ENCODE measurements at places on chromosomes 1 and 21. TPM values are rescaled to one million over a fixed set of nuclear protein-coding genes. Genes with fewer than 3 reads are reported as not detected.

S100A3 gene
- polyA plus RNA-seq, result 2.6 TPM

MPL gene
- 0.02 TPM for polyA plus RNA-seq

RHBDL2 gene
- polyA plus RNA-seq, result 2.3 TPM

DPYD gene
- 13.1 TPM for polyA plus RNA-seq

RFX5 gene
- polyA plus RNA-seq, result 32.9 TPM

RAD54L gene
- polyA plus RNA-seq, result 2.6 TPM

FCRLA gene
- polyA plus RNA-seq, result 11.5 TPM

GJA9 gene
- polyA plus RNA-seq, result 0.11 TPM

CLEC20A gene
- 0.39 TPM for polyA plus RNA-seq

UBASH3A gene
- 14.9 TPM for polyA plus RNA-seq

ATPAF1 gene
- 34.6 TPM for polyA plus RNA-seq

TNFRSF1B gene
- 35.4 TPM for polyA plus RNA-seq

FCRL5 gene
- 8.1 TPM for polyA plus RNA-seq

SH2D1B gene
- 0.27 TPM for polyA plus RNA-seq

REN gene
- 1.9 TPM for polyA plus RNA-seq

LAD1 gene
- polyA plus RNA-seq, result 19.5 TPM

FCRL1 gene
- 4.0 TPM for polyA plus RNA-seq

FAAH gene
- 33.7 TPM for polyA plus RNA-seq

GPR52 gene
- polyA plus RNA-seq, result 0.09 TPM

- no peak for DNase-seq
These were observed 1.6 kb upstream of the KLHDC9 start for GRCh38 chr1:161096530-161096929.

- DNase-seq, result no peak
These were observed 5.1 kb downstream of the FCRL2 start for GRCh38 chr1:157771661-157772425.

GRCh38 chr1:228204958-228205357 is 2.9 kb upstream of the OBSCN start:
- no peak for DNase-seq

GRCh38 chr1:181033799-181034451 is at the start of gene MR1:
Gene MR1, plus strand, starts transcription at chr1:181033983. Its CDS starts 25 bp downstream, at chr1:181034008.
- peak; percentile 86 for DNase-seq

- DNase-seq, result no peak
These were observed 86.3 kb downstream of the NKAIN1 start for GRCh38 chr1:31153423-31153822.

GRCh38 chr1:3745590-3746381 is 6.5 kb upstream of the CCDC27 start:
- DNase-seq, result no peak

DNA sequence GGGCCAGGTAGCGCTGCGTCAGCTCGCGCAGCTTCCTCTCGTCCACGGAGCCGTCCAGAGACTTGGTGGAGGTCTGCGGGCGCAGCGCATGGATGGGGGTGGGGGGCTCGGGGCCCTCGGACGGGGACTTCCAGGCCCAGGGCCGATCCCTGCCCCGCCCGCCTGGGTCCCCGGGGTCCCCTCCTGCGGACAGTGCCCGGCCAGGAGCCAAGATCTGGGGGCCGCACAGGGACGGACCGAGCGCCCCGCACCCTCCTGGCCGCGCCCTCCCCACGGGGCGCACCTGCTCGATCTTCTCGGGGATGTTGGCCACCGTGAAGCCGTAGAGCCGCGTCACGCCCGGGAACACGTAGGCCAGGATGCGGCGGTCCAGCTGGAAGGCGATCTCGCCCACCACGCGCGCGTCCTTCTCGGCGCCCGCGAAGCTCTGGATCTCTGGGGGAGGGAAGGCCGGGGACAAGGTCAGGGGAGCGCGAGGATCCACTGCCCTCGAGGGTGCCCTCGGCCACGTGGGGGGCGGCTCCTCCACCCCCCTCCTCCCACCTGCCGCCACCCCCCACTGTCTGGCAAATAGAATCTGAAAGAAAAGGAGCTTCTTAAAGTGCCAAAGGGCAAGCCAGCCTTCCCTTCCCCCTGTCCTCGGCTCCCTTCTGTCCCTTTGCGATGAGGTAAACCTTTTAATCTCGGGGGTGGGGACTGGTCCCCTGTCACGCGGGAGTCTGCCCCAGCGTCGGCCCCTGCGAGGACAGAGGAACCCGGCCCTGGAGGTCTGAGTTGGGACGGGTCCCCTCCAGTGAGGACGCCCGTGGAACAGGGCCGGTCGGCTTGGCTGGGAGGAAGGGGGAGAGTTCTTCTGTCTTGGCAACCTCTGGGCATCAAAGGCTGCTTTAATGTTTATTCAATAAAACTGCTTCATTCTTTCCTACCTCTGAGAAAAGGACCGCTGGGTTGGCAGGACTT is 6.5 kb upstream of the FTCD start:
- no peak for DNase-seq

GRCh38 chr1:197092491-197093023 is 25.5 kb upstream of the F13B start:
- DNase-seq, result no peak

- DNase-seq, result no peak
These were observed 58.3 kb downstream of the MACF1 start for GRCh38 chr1:39262802-39263201.

GRCh38 chr1:7767176-7767575 is 3.9 kb upstream of the VAMP3 start:
- DNase-seq, result no peak

DNA sequence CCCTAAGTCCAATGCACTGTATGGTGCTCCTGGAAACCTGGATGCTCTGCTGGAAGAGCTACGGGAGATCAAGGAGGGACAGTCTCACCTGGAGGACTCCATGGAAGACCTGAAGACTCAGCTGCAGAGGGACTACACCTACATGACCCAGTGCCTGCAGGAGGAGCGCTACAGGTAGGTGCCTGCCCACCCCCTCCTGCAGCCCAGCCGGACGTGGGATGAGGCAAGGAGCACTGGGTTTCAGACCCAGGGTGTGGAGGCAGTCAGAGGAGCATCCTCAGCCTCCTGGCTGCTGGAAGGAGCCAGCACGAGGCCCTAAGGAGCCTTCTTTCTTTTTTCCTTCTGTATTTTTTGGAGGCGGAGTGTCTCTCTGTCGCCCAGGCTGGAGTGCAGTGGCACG is 42.0 kb downstream of the TMCC2 start:
- DNase-seq, result no peak

GRCh38 chr1:26037904-26038303 is 8.0 kb downstream of the SLC30A2 start:
- no peak for DNase-seq

- no peak for DNase-seq
These were observed 180.8 kb downstream of the ZSCAN20 start for GRCh38 chr1:33653226-33653625.

DNA sequence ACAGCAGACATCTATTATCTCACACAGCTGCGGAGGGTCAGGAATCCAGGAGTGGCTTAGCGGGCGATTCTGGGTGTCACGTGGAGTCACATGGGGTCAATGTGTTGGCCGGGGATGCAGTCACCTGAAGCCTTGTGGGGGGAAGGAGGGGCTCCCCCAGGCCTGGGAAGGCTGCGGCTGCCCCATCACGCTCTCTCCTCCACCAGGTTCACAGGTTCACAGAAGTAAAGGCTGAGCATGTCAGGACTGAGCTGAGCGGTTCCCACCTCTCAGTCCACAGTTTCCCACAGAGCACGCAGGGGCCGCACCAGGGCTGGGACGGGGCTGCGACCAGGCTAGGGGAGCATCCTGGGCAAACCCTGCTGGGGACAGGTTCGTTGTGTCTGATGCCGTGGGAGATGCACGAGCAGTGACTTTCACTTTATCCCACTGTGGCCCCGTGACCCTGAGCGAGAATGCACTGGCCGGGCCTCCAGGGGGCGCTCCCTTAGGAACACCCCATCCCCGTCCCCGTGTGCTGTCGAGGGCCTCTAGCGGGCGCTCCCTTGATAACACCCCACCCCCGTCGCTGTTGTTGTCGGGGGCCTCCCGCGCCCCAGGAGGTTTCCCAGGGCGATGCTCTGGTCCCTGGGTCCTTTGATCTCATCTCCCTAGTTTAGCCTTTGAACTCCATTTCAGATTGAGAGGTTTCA is 73.2 kb upstream of the TRAPPC10 start:
- peak; percentile 78 for DNase-seq

GRCh38 chr21:15159382-15160020 is 94.7 kb upstream of the NRIP1 start:
- DNase-seq, result no peak

DNA sequence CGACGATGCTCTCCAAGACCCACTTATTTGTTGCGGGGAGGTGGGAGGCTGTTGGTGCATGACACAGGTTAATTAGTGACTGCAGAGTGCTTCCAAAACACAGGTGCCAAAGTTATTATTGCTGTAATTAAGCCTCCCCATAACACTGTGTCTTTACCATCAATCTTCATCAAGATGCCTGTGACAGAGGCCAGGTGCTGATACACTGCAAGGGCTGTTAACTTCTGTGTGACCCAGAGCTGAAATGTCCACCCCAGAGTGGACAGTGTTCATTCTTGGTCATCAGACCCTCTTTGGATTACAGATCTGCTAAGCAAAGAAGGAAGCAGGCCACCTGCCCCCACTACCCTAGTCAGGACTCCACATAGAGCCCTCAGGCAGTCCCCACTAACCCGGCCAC is 55.5 kb downstream of the CAPN8 start:
- no peak for DNase-seq

- no peak for DNase-seq
These were observed 25.1 kb downstream of the IGFN1 start for GRCh38 chr1:201215531-201216357.

- no peak for DNase-seq
These were observed 44.3 kb upstream of the WNT2B start for GRCh38 chr1:112464501-112464900.

DNA sequence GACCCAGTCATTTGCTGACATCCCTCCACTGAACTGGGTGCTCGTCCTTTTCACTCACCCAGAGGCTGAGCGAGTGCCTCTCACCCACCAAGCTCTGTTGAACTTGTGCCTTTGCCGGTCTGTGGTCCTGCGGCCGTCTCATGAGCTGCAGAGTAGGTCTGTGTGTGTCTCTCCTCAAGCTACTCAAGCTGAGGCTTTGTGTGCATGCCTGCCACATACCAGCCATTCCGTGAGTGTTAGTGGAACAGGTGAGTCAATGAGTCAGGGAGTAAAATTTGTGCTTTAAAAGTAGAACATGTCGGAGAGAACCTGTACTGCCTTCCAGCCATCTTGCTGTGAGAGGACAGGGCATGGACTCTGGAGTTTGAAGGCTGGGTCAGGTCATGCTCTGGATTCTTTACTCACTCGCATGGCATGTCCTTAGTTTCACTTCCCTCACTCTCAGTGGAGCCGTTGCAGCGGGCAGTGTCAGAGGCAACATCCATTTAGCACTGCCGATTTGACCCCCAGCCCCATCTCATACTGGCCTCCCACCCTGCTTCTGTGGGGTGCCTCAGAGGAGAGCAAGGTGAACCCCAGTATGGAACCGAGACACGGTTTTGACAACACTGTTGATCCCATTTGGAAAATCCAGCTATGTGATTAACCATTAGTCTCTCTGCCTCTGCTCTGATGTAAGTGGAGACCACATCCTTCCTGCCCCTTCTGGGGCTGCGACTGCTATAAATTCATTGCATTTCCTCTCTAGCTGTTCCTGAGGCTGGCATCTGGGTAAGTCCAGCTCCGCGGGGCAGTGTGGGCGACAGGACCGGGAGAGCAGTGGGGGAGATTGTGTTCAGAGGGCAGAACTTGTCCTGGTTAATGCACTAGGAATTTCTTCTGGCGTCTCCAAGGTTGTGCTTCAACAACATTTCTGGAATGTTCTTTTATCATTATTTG is at the start of gene NLRP3:
Gene NLRP3, plus strand, starts transcription at position 751 of the 939 bp plus-strand sequence. CDS start 2,628 bp downstream, outside the sequence.
- peak; percentile 31 for DNase-seq

DNA sequence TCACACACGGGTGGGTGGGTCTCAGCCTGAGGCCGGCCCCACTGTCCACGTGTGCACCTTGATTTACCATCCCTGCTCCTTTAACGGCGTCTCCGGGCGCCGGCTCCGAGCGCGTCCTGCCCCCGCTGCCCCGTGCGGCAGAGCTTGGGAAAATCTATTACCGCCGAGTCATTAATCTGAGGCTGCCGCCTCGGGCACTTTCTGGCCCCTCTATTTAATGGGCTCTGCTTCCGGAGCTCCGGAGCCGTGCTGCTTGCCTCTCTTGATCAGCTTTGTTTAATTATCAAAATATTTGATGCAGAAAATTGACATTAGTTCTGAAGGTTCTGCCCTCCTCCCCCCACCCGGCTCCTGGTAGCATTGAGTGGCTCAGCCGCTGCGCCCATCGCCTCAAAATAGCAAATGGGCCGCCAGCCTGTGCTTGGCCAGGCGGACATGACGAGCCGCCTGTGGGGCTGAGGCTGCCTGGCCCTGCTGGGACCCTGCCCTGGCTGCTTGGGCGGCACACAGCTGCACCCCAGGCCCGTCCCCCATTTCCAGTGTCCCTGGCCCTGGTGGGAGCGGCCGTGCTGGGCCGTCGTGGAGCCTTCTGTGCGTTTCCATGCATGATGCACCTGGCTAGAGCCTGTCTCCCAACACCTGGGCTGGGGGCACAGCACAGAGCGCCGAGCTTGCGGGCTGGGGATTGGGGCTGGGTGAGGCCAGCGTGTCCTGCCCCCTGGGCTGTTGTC is 81.6 kb upstream of the TTC34 start:
- DNase-seq, result no peak

- no peak for DNase-seq
These were observed 5.5 kb downstream of the GLIS1 start for GRCh38 chr1:53733447-53733931.

- no peak for DNase-seq
These were observed 49.9 kb downstream of the BACE2 start for GRCh38 chr21:41217671-41218385.

DNA sequence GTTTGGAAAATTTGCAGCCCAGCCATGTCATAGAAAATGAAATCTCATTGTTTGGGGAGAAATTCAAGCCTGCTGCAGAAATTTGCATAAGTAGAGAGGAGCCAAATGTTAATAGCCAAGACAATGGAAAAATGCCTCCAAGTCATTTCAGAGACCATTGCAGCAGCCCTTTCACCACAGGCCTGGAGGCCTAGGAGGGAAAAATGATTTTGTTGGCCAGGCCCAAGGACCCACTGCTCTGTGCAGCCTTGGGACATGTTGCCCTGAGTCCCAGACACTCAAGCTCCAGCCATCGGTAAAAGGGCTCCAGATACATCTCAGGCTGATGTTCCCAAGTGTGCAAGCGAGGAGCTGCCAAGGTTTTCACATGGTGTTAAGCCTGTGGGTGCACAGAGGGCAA is 1.1 kb downstream of the KRTAP19-2 start:
- DNase-seq, result no peak

DNA sequence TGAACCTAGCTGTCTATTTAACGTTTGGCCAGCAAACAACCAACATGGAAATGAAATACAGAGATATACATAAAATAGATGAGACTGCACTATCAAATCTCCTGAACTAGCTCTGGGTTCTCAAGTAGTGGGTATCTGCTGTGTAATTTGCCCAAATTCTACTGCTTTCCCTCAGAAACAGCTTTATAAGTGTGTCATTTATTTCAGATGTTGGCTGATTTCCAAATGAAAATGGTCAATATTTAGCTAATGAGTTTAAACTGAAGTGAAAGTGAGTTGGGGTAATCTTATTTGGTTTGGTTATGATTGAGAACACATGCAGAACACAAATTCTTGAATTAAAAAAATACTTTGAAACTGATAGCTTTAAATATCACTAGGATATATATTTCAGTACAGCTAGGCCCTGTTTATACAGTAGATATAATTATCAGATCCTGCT is 601.7 kb upstream of the CXADR start:
- no peak for DNase-seq

All from thymus (tissue), 14 donors.